ENCODE measurements at places on chromosomes 5 and 9.

DNA sequence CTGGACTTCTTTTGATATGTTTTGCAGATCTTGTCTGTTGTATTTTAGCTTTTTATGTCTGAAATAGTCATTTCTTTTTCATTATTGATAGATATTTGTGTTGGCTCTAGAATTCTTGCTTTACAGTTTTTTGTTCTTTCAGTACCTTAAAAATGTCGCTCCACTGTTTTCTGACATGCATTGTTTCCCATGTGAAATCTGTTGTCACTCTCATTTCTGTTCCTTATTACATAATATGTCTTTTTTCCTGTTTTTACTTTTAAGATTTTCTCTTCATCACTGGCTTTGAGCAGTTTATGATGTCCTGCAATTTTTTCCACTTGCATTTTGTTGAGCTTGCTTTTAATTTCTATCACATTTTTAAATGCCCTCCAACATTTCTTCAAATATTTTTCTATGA lies 270.4 kb upstream of the TARS1 start:
- no peak for DNase-seq

DNA sequence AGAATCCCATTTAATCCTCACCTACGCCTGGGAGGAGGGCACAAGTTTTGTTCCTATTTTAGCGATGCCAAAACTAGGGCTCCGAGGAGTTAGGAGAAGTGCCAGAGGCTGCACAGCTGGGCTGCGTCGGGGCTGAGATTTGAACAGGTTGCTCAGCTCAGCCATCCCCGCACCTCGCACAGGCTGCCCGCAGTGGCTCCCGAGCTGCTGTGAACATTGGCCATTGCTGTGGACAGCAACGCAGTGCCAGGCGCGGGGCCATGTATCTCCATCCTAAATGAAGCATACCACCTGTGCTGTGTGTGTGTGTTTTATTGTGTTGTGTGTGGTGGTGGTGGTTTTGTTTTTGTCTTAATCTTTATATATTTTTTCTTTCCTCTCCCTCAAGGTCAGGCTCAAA lies 52.0 kb downstream of the AK8 start:
- DNase-seq = no peak

GRCh38 chr5:73733219-73733618 lies 107.2 kb downstream of the ARHGEF28 start:
- DNase-seq = no peak

DNA sequence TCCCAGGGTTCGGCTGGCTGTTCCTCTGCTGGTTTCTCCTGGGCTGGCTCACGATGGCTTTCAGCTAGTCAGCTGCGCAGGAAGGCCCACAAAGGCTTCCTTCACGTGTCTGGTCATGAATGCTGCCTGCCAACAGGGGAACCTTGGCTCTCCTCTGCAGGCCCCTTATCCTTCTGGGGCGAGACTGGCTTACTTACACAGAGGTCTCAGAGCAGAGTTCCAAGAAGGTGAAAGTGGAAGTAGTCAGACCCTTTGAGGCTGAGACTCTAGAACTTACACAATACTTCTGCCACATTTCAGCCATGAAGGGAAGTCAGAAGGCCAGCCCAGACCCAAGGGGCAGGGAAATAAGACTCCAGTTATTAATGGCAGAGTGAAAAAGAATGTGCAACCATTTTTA lies 99.5 kb downstream of the LHFPL2 start:
- peak; percentile 83 for DNase-seq

DNA sequence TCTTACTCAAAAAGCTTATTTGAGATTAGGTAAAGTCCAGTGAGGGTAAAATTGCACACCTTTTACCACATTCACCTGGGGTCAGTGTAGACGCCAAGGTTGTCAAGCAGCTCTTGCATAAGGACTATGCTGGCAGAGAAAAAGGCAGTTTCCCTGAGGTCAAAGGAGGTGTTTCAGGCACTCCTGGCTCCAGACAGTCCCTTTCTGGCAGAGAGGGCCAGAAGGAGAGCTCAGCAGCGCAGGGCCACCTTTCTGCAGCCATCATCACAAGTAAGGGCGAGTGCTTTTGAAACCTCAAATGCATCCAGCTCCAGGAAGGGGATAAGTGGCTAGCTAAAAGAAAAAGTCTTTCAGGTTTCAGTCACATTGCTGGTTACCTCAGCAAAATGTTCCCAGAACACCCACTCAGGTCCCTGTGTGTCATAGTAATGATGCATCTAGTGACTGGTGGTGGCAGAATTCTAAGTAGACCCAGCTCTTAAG lies 16.7 kb upstream of the IL13 start:
- no peak for DNase-seq

DNA sequence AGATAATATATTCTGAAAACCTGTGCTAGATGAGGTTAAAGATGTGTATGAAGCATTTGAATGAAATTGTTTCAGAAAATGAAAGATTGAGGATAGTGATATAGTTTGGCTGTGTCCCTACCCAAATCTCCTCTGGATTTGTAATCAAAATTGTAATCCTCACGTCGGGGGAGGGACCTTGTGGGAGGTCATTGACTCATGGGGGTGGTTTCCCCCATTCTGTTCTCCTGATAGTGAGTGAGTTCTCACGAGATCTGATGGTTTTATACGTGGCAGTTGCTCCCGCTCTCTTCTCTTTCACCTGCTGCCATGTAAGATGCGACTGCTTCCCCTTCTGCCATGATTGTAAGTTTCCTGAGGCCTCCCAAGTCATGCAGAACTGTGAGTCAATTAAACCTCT lies 2.0 kb upstream of the TEX48 start:
- no peak for DNase-seq

DNA sequence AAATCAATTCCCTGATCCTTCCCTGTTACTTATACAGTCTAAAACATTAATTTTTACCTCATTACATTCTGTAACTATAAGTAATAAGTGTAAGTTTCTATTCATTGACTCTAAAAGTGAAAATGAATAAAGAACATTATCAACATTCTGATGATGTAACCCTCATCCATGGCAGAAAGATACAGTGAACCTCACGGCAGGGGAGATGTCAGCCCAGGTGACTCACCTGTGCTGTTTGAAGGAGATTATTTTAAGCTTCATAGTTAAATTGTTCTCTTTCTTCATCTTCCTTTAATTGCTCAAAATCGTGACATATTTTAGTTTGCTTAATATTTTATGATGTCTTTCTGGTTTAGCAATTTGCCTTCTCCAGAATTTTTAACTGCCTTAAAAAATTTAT lies 268.1 kb downstream of the FSTL4 start:
- DNase-seq = no peak

DNA sequence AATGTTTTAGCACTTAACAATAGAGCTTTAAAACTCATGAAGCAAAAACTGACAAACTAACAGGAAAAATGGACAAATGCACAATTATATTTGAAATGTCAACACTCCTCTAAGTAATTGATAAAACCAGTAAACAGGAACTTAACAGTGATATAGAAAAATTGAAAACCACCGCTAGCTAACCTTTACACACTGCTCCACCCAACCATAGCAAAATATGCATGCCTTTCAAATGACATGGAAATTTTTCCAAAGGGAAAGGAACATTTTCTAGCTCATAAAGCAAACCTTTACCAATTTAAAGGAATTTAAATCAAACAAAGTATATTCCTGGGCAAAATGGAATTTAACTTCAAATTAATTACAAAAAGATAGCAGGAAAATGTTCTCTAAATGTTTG lies 109.2 kb downstream of the ADAMTS19 start:
- DNase-seq = no peak

DNA sequence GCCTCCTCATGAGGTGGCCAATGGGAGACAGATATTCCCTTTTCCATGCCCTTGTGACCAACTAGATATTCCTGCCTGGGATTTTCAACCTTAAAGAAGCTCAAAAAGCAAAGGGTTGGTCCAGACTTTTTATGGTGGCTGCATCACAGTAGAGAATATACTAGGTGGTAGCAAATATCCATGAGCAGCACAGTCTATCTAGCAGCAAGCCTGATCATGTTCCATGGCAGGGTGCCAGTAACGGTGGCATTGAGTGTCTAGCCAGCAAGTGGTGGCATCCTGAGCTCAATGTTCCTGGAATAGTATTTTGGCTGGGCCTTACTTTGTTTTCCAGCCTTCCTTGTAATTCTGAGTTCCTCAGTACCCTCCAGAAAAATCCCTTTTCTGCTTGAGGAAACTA lies 25.8 kb downstream of the CDC25C start:
- DNase-seq = peak; percentile 11

GRCh38 chr5:7690557-7690956 lies 160.4 kb downstream of the CFAP90 start:
- DNase-seq = no peak

GRCh38 chr5:171945066-171945465 lies 61.4 kb downstream of the FBXW11 start:
- no peak for DNase-seq

DNA sequence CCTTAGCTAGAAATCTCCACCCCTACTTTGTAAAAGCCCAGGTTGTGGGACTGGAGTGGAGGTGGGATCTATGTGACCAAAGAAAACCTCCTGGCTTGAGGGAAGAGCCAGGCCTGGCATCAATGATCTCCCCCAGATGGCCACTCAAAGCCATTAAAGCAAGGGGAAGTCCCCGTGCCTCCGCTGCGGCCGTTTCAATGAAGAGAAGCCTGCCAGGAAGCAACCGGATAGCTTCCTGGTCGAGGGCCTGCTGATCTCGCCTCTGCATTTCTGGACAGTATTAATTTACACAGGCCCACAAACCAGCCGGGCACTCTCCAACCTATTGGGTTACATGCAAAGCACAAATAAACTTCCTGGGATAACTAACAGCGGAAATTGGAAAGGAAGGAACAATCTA lies 160.5 kb upstream of the MSX2 start:
- no peak for DNase-seq

DNA sequence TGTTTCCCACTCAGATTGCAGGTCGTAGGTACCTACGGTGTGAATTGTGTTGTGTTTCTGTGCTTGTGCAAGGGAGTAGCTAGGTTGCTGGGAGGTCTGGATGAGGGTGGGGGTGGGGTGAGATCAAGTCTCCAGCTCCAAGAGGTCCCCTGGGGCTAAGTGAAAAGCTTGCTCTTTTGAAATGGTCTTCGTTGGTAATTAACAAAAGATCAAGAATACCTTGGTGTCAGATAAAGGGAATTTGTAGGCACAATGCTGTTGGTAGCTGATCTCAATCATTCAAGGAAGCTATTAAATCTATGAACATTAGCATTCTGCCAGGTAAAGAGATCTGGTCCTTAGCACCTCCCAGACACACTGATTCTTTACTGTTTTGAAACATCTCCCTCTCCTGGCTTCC lies 928 bp upstream of the PCDHGC4 start:
- DNase-seq = no peak

DNA sequence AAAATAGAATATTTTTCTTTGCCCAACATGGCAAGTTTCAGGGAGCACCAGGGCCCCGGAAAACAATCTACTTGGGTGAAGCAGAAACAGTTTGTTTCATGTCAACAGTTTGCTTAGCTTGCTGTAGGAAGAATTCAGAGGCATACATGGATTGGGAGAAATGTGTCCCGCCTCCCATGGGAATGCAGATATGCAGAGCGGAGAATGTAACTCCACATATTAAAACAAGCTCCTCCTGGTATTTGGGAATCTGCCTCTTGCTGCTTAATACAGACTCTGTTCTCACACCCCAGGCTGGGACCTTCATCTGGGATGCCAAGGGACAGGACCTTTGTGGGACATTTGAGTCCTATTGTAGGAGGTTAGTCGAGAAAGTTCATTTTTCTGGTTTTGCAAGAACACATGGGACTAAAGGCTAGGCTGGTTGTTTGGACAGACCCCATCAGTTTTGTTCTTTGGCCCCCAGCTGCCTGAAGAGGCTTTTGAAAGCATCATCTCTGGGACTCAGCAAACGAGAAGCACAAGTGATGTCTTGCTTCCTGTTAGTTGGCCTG lies 220.5 kb upstream of the ADRA1B start:
- no peak for DNase-seq

DNA sequence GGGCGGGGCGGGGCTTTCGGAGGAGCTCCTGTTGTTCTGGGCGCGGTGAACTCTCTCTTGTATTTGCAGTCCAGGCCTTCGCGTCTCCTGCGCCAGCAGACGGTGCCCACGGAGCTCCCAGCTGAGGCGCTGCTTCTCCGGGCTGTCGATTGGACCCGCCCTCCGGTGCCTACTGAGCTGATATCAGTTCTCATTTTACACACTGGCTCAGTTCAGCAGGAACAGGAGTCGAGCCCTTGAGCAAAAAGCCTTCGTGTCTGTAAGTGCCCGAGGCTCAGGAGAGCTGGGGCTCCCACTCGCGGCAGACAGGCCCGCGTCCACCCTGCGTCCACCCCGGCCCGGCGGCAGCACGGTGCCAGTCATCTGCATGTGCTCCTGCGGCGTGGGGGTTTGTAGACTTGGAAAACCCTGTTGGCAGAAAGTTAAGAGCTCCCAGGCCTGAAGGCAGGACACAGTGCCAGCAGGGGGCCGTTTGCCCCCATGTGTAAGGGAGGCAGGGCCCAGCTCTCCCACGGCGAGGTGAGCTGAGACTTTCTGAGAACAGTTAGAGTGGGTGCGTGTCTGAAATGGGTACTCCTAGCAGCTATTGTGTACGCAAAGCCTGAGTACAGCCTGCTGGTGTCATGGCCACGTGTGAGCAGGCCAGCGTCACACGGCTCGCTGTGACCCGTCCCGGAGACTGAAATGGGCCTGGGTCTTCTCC lies 231.5 kb downstream of the FANCC start:
- no peak for DNase-seq

DNA sequence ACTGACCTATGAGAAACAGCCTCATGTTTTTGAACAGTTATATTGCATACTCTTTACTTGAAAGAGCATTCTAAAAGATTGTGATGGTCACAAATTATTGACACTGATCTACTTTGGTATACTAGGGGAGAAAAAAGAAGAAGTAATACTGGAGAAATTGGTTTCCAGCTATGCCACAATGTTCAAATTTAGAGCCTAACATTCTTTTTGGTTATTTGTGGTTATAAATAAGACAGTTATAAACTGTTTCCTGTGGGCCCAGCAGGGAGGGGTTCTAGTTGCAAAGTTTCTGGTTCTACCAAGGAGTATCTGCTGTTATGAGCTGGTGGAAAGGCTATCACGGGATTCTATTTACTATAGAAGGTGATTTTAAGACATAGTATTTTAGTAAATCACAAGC lies 4.8 kb downstream of the CWC27 start:
- no peak for DNase-seq

DNA sequence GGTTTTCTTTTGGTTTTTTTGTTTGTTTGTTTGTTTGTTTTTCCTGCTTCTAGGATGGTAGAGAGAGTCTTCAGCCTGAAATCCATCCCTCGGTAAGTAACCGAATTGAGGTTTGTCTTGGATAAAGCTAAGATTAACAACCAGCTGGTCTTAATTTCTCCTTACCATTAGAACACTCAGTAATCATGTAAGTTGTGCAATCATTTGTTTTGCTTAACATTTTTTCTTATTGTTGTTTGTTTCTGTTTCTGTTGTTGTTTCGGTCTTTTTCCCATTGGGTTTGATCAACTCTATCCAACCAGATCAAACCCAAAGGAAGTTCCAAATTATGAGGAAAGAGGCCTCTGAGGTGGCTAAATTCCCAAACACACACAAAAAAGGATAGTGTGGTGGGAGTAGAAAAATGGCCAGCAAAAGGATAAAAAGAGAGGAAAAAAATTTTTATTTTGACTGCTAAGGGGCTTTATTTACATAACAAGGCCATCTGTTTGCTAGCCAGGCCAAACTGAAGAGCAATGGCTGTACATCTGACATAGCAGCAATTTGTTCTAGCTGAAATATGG lies 49.6 kb upstream of the ANKRD31 start:
- DNase-seq = no peak

- DNase-seq = no peak
Measured at GRCh38 chr5:173623296-173623771, 6.9 kb upstream of the BOD1 start.

- peak; percentile 93 for DNase-seq
Measured at GRCh38 chr9:107749787-107750444, 260.3 kb upstream of the KLF4 start.

GRCh38 chr5:82374637-82375036 lies 96.5 kb upstream of the RPS23 start:
- no peak for DNase-seq

- no peak for DNase-seq
Measured at GRCh38 chr9:124353811-124354274, 61.4 kb downstream of the PSMB7 start.

Data from Ammon's horn (tissue), 1 donor.